ENCODE measurements at places on chromosomes 7 and 10.

- no peak for DNase-seq
Measured at GRCh38 chr7:70210936-70211310, 612.6 kb downstream of the AUTS2 start.

GRCh38 chr10:23499372-23500132 lies 60.7 kb downstream of the OTUD1 start:
- DNase-seq: no peak

DNA sequence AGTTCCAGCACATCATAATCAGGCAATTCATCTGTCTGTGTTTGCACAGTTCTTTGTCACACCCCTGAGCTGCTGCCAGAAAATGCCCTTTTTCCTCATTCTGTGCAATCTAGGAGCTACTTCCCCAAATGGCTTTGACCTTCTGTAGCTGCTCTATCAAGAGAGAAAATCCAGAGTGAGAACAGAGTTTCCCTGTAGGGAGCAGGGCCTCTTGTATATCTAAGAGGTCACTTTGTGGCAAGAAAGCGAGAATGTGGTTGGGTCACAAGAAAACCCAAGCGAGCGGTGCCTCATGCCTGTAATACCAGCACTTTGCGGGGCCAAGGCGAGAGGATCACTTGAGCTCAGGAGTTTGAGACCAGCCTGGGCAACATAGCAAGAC lies 24.3 kb downstream of the SLC29A3 start:
- DNase-seq: no peak

- no peak for DNase-seq
Measured at GRCh38 chr7:133871757-133872156, 255.4 kb upstream of the LRGUK start.

DNA sequence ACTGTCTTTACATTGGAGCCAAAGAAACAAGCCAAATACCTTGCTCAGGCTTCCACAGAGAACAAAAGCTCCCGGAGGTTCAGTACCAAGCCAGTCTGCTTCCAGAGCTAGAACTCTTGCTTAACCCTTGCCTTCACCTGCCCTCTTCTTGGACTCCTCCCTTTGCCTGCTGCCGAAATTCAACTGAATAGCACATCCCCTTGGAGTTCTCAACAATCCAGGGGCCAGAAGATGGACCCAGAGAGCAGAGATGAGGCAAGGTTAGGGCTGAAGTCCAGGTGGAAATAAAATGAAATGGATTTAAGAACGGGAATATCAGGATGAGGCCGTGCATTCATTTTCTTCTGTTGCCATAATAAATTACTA lies 876 bp upstream of the PIK3AP1 start:
- no peak for DNase-seq

- no peak for DNase-seq
Measured at GRCh38 chr7:49771427-49772176, 1.8 kb upstream of the VWC2 start.

GRCh38 chr7:2128601-2129322 lies 104.0 kb downstream of the MAD1L1 start:
- DNase-seq: no peak

- DNase-seq: no peak
Measured at GRCh38 chr7:29442146-29442545, 121.5 kb upstream of the PRR15 start.

DNA sequence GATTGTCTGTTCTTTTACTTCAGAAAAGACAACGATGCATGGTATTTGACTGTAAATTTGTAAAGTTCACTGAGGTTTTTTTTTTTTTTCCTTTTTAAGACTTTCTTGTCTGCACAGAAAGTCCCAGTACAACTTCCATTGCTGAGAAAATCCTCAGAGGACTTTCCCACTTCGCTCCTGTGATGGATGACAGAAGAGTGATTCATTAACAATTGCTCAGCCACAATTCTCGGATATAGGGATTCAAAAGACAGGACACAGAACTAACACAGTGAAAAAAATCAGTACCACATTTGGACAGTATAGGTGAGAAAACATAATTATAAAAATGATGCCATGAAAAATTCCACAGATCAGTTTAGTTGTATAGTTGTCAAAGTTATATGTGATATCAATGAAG lies 48.0 kb downstream of the SEC23IP start:
- no peak for DNase-seq

- no peak for DNase-seq
Measured at GRCh38 chr10:55358539-55358938, 557.5 kb upstream of the PCDH15 start.

- no peak for DNase-seq
Measured at GRCh38 chr7:93374345-93374940, 142.3 kb downstream of the VPS50 start.

- no peak for DNase-seq
Measured at GRCh38 chr7:106927536-106927935, 62.5 kb downstream of the PIK3CG start.

DNA sequence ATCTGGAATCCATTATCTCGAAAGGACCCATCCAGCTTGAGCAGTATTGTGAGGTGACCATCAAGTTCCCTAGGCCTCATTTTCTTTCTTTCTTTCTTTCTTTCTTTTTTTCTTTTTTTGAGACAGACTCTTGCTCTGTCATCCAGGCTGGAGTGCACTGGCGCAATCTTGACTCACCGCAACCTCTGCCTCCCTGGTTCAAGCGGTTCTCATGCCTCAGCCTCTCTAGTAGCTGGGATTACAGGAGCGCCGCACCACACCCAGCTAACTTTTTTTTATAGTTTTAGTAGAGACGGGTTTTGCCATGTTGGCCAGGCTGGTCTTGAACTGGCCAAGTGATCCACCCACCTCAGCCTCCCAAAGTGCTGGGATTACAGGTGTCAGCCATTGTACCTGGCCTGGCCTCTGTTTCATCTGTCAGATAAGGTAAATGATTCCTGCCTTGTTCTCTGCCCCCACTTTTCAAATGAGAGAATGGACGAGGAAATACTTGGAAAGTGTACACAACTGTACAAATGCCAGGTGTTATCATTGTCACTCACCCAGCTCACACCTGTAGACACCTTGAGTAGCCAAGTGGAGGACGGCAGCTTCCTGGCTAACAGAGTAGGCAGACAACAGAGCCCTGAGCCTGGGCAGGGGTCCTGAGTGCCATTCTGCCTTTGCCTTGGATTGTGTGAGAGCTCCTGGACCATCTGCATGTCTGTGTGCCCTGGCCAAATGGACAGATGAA lies 54.1 kb downstream of the HK1 start:
- no peak for DNase-seq

DNA sequence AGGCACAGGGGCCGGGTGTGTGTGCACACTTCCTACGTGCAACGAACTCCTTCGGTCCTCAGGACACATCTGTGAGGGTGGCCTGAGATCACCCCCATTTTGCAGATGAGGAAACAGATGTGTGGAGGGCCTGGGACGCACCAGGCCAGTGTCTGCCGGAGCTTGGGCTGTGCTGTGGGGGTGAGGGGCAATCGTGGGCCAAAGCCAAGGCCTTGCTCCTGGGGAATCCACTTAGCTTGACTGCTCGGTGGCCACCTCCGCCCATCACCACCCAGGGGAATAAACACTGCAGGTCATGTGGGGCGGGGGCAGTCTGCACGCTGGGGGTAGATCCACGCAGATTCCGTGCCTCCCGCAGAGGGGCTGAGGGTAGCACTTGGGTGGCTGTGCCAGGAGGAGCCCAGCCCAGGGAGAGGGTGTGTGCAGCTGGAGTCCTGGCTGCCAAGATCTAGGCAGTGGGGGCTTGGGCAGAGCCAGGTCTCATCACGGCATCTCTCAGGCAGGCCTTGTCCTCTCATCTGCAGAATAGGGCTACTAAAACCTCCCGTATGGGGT lies 70.8 kb upstream of the EN2 start:
- no peak for DNase-seq

DNA sequence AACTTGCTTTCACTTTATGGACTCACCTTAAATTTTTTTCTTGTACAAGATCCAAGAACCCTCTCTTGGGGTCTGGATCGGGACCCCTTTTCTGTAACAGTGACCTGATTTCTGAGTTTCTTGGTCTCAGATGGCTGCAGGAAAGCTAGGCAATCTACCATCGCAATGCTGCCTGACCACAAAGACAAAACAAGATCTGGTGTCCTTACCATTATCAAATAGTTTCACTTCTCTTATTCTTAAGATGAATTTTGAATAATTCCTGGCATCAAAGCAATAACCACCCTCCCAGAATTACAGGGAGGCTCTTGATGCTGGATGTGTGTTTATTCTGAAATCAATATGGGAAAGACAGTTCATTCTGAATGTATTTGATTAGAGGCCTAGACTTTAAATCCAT lies 77.4 kb upstream of the FRMD4A start:
- no peak for DNase-seq

DNA sequence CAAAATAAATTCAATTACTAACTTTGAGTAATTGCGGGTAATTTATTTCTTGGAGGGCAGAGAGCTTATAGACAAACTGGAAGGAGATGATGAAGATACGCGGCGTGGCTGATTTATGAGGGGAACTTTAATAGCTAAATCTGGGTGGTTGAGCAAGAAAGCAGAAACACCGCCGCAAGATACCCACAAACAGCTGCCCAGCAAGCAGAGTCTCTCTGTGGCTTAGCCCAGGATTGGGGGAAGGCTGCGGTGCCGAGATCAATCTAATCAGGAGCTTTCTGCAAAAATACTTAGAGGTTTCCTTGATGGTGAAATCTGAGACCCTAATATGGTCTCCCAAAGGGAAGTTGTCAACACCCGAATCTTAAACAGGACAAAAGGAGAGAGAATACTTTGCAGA lies 94.9 kb upstream of the MGMT start:
- DNase-seq: no peak

DNA sequence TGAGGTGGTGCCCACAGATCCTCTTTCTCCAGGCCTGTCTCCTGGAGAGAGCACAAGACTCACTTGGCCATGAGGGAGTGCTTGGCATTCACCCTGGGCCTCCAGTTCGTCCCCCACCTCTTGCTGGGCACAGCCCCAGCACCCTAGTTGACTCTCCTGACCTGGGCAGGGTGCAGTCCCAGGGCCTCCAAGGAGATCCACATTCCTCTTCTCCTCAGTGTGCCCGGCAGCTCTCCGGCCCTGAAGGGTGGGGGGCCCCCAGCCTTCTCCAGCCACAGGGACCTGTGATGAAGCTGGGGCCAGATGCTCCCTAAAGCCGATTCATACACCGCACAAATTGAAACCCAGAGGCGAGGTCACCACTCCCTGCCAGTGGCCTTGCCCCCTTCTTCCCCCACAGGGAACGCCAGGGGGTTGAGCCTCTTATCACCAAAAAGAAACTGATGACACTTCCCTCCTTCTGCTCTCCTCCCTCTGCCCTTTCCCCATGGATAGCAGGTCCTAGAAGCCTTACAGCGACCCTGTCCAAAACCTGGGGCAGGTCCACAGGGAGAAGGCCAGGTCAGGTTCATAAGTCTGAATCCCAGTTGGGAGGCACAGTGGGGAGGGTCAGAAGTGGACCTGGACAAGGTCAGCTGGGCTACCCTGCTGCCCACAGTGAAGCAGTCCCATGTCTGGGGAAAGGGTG lies 3.1 kb downstream of the EN2 start:
- DNase-seq: no peak

DNA sequence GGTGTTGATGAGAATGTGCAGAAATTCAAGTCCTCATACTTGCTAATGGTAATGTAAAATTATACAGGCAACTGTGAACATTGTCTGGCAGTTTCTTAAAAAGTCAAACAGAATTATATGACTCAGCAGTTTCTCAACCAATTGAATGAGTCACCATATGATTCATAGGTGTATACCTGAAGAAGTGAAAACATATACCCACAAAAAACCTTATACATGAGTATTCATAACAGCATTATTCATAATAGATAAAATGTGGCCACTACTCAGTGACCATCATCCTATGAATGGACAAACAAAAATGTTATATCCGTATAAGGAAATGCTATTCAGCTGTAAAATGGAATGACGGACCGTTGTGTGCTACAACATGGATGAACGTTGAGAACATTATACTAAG lies 253.5 kb downstream of the MALRD1 start:
- DNase-seq: no peak

GRCh38 chr7:14020339-14020900 lies 31.0 kb upstream of the ETV1 start:
- DNase-seq: no peak

- no peak for DNase-seq
Measured at GRCh38 chr10:123160311-123160980, 6.2 kb downstream of the BUB3 start.

- no peak for DNase-seq
Measured at GRCh38 chr10:127420138-127420684, 128.9 kb upstream of the NPS start.

DNA sequence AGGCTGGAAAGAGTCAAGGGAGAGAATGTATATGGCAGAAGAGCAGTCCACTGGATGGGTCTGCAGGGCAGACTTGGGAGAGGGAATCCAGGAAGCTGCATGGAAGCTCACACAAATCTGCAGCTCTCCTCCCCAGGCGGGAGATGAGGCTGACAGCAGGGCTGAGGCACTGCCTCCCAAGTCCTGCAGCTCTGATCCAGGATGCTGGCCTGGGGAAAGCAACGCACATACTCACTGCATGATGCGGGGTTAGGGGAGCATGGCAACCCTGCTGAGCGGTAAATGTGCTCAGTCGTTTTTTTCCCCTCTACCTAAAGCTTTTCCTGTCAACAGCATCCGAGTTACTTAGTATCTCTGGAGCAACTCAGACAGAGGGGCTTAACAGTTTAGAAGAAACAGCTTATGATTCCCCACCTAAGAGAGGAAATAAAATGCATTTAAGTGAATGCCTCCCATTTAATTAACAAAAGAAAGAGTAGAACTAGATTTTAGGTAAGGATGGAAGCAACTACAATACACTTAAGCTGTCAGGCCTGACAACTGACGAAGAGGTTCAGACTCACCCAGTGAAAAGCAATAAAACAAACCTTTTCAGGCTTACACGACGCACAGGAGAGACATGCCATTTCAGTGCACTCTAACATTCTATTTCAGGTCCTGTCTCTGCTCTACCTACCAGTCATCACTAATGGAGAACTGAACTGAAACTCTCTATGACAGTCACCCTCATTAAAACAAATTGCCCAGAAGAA lies 37.0 kb downstream of the CHCHD3 start:
- no peak for DNase-seq

GRCh38 chr7:113628948-113629847 lies 289.6 kb downstream of the PPP1R3A start:
- DNase-seq: no peak

GRCh38 chr7:67661-68395 lies 124.5 kb upstream of the FAM20C start:
- no peak for DNase-seq

DNA sequence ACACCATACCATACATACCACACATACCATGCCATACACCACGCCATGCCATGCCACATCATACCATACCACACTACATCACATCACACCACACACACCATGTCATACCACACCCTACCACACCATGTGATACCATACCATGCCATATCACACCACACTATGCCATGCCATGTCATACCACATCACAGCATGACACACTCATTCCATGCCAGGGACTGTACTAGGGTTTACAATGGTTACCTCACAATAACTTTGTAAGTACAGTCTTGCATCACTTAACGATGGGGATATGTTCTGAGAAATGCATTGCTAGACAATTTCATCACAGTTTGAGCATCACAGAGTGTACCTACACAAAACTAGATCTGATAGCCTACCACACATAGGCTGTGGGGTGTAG lies 14.5 kb downstream of the PYROXD2 start:
- no peak for DNase-seq

All from activated T-helper 9 cell treated with anti-CD3 and anti-CD28 coated beads, Interleukin-2, amount 50 U/mL, for 16 hours (primary cell).